ENCODE measurements at places on chromosomes 3 and 15. TPM values are rescaled to one million over a fixed set of nuclear protein-coding genes. Genes with fewer than 3 reads are reported as not detected.

RYR3 gene
- total RNA-seq = 1.1 TPM

APEH gene
- total RNA-seq = 94.1 TPM

SRGAP3 gene
- total RNA-seq = 1.8 TPM

CPN2 gene
- total RNA-seq = 20.4 TPM

DNA sequence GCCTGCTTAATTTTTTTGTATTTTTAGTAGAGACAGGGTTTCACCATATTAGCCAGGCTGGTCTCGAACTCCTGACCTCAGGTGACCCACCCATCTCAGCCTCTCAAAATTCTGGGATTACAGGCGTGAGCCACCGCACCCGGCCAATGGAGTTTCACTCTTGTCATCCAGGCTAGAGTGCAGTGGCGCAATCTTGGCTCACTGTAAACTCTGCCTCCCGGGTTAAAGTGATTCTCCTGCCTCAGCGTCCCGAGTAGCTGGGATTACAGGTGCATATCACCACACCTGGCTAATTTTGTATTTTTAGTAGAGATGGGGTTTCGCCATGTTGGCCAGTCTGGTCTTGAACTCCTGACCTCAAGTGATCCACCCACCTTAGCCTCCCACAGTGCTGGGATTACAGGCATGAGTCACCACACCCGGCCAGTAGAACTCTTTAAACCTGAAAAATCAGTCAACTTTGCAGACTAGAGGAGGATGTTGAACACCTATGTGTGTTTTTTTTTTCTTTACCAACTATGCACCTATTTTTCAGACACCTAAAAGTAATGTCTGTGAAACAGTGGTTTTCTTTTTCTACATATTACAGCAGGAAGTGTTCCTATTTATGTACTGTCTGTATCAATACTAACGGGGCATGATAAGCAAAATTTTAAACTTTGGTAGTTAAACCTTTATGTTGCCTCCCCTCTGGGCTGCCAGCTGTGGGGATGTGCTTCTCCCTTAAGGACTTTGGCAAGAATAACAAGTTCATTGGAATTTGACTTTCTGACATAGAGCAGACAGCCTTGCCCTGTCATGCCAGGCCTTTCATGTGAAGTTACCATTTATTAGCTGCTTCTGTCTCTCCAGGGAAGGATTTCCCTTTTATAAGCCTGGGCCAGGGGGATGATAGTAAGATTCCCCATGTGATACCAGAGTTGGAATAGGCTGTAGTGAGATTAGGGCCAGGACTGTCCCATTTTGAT, 8.1 kb downstream of the ARIH2 start:
- no peak overlapping the region for H3K4me3 ChIP-seq
- H3K4me1 ChIP-seq = peaks cover 30% of the 10 kb centered on the region
- peaks cover 19% of the 10 kb centered on the region for H3K36me3 ChIP-seq
- DNase-seq = no peak

- no peak for DNase-seq
- H3K4me1 ChIP-seq = no peaks in the 10 kb centered on the region
- no peak overlapping the region for H3K27ac ChIP-seq
- no peaks in the 10 kb centered on the region for H3K36me3 ChIP-seq
- no peaks in the 10 kb centered on the region for H3K27me3 ChIP-seq
Measured at GRCh38 chr3:11581237-11582190, 62.2 kb downstream of the VGLL4 start.

GRCh38 chr15:70048198-70048565, 49.5 kb downstream of the TLE3 start:
- H3K27me3 ChIP-seq = no peaks in the 10 kb centered on the region
- H3K27ac ChIP-seq = no peak overlapping the region
- H3K36me3 ChIP-seq = peaks cover 20% of the 10 kb centered on the region
- H3K4me1 ChIP-seq = no peaks in the 10 kb centered on the region
- no peak for DNase-seq

DNA sequence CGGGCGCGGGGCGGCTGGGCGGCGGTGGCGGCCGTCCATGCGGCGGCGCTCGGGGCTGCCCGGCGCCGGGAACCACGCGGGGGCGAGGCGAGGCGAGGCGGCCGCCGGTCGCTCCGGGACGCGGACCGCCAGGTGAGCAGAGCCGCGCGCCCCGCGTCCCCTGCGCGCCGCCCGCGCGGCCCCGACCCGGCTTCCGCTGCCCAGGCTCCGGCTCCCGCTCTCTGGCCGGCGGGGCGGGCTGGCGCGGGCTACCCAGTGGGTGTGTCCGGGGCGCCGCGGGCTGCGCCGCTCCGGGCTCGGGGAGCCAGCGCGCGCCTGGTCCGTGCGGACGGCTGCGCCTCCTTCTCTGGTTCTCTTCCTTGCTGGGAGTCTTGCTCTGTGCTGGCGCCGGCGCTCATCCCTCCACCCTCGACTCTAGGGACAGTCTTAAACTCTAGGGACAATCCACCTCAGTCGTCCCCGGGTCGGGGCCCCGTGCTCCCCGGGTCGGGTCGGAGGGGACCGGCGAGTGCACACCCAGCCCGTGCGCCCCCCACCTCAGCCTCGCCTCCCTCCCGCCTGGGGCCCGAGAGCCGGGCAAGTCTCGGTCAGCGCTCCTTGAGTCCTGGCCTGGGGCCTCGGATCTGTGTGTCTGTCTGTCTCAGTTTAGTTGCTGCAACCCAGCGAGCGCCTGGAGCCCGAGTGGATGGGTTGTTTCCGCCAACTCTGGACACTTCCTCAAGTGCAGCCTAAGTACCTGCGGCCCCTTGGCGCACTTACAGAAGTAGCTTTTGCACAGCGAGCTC, 488 bp downstream of the THSD4 start:
- peak overlapping the region; percentile 84 for H3K27ac ChIP-seq
- no peak for DNase-seq

- no peak overlapping the region for H3K27ac ChIP-seq
- H3K27me3 ChIP-seq = peaks cover 2% of the 10 kb centered on the region
- no peak overlapping the region for H3K4me3 ChIP-seq
- no peak for DNase-seq
- no peaks in the 10 kb centered on the region for H3K36me3 ChIP-seq
- H3K4me1 ChIP-seq = no peaks in the 10 kb centered on the region
Measured at GRCh38 chr3:117553461-117553860, 843.9 kb downstream of the TUSC7 start.

DNA sequence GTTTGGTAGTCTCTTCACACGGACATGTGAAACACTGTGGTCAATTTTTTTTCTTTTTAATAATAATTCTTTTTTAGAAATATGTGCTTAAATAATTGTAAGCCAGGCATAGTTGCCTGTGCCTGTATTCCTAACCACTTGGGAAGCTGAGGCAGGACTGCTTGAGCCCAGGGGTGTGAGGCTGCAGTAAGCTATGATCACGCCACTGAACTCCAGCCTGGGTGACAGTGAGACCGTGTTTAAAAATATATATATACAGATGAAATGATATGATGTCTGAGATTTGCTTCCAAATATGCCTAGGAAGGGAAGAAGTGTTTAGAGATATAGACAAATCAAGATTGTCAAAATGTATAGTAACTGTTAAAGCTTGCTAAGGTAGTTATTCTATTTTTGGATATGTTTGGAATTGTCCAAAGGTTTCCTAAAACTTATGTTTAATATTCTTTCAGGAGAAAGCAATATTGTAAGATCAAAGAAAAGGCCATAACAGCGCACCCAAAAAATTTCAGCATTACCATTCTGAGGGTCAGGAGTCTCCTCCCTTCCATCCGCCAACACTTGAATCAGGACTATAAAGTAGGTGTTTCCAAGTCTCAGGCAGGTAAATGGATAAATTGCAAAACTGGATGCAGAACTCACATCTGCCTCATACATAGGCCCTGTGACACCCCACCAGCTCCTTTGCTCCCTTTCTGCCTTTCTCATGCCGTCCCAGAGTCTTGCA, 532 bp upstream of the SELENOT start:
- peaks cover 10% of the 10 kb centered on the region for H3K4me1 ChIP-seq
- H3K27me3 ChIP-seq = no peaks in the 10 kb centered on the region
- H3K4me3 ChIP-seq = peak overlapping the region; percentile 88
- no peak for DNase-seq
- H3K36me3 ChIP-seq = no peaks in the 10 kb centered on the region

GRCh38 chr3:115975353-115975752, 352.0 kb downstream of the GAP43 start:
- H3K36me3 ChIP-seq = no peaks in the 10 kb centered on the region
- H3K27ac ChIP-seq = no peak overlapping the region
- no peak overlapping the region for H3K4me3 ChIP-seq
- H3K4me1 ChIP-seq = no peaks in the 10 kb centered on the region
- H3K27me3 ChIP-seq = peaks cover 3% of the 10 kb centered on the region
- DNase-seq = no peak

DNA sequence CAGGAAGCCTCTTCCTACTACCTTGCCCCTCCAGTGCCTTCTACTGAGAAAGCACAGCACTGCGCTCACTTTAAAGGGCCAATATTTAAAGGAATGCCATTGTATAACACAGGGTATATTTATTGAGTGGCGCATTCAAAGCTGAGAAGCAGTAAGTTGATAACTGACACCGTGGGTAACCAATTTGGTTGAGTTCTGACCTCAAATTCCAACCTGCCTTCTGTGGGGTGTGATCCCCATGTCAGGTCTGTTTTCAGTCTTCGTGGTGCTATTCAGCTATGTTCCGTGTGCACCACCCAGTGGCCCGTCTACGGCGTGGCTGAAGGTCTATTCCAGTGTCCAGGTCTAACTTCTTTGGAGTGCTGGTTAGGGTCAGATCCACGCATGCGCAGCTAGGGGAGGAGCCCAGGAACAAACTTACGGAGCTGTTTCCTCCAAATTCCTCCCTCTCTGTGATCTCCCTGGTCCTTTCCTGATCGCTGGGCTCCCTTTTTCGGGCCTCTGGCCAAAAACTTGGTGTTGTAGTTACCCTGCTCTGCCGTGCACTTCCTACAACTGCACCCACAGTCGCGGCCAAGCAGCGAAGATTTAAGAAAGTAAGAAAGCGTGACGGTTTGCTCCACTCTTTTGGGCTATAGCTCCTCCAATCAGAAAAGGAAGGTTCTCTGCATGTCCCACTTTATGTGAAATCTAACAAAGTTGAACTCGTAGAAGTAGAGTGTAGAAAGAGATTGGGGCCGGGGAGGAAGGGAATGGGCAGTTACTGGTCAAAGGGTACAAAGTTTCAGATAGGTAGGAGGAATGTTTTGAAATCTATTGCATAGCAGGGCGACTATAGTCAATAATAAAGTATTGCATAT, 7.7 kb downstream of the LRRC2 start:
- H3K4me3 ChIP-seq = peak overlapping the region; percentile 48
- peak; percentile 81 for DNase-seq
- no peaks in the 10 kb centered on the region for H3K27me3 ChIP-seq
- H3K4me1 ChIP-seq = peaks cover 21% of the 10 kb centered on the region
- H3K27ac ChIP-seq = peak overlapping the region; percentile 93

- no peak overlapping the region for H3K4me3 ChIP-seq
- no peak overlapping the region for H3K27ac ChIP-seq
- peaks cover 8% of the 10 kb centered on the region for H3K4me1 ChIP-seq
- H3K36me3 ChIP-seq = no peaks in the 10 kb centered on the region
- DNase-seq = no peak
Measured at GRCh38 chr3:48915296-48915695, 3.3 kb upstream of the ARIH2 start.

- H3K36me3 ChIP-seq = no peaks in the 10 kb centered on the region
- no peak for DNase-seq
- H3K27me3 ChIP-seq = no peaks in the 10 kb centered on the region
- no peak overlapping the region for H3K27ac ChIP-seq
- peaks cover 20% of the 10 kb centered on the region for H3K4me1 ChIP-seq
Measured at GRCh38 chr3:46690798-46691197, 2.7 kb downstream of the ALS2CL start.

- peaks cover 3% of the 10 kb centered on the region for H3K4me1 ChIP-seq
- H3K27me3 ChIP-seq = no peaks in the 10 kb centered on the region
- no peaks in the 10 kb centered on the region for H3K36me3 ChIP-seq
- no peak for DNase-seq
Measured at GRCh38 chr3:128697341-128697740, 28.6 kb upstream of the RAB7A start.

DNA sequence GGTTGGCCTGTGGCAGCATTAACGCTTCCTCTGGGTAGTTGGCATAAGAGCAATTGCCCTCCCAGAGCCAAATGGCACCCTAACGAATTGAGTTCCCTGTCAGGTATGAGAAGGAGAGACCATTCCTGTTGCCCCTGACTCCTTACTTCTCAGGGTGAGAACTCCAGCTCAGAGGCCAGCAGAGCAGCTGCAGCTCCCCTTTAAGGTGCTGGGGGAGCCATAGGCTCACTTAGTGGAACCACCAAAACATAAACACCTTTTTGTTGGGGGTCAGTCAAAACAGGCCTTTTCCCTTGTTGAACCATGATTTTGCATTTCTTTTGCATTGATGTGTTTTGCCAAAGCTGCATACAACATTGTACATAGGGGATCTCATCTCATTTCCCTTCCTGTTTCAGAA, 28.1 kb upstream of the LHFPL4 start:
- H3K4me3 ChIP-seq = no peak overlapping the region
- no peak for DNase-seq
- no peaks in the 10 kb centered on the region for H3K4me1 ChIP-seq
- no peaks in the 10 kb centered on the region for H3K27me3 ChIP-seq
- no peak overlapping the region for H3K27ac ChIP-seq

DNA sequence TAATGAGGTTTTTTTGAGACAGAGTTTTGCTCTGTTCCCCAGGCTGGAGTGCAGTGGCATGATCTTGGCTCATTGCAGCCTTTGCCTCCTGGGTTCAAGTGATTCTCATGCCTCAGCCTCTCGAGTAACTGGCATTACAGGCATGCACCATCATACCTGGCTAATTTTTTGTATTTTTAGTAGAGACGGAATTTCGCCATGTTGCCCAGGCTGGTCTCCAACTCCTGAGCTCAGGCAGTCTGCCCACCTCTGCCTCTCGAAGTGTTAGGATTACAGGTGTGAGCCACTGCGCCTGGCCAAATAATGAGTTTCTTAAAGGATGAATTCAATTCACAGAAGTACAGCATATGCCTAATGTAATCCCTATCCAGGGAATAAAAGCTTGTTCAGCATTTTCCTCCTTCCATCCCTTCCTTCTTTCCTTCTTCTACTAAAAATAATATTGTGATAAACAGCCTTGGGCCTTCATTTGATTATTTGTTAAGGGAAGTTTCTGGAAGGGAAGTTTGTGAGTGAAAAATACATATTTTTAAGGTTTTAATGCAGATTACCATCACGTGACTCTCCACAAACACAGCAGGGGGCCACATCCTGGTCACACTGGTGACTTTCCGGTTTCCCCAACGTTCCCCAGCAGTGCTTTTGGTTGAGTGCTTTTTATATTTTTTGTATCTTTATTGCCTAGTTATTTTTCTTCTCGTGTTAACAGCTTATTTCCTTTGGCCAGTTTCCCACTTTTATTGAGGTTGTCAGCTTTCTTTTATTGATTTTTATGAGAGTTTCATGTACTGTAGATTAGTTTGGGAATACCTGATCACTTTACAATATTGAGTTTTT, 116.8 kb downstream of the USP13 start:
- no peak for DNase-seq
- no peaks in the 10 kb centered on the region for H3K4me1 ChIP-seq
- H3K27me3 ChIP-seq = no peaks in the 10 kb centered on the region
- H3K36me3 ChIP-seq = peaks cover 2% of the 10 kb centered on the region
- H3K4me3 ChIP-seq = no peak overlapping the region
- no peak overlapping the region for H3K27ac ChIP-seq

- no peak overlapping the region for H3K4me3 ChIP-seq
- H3K27ac ChIP-seq = no peak overlapping the region
- no peaks in the 10 kb centered on the region for H3K36me3 ChIP-seq
- no peaks in the 10 kb centered on the region for H3K4me1 ChIP-seq
Measured at GRCh38 chr15:75823860-75824613, 19.2 kb upstream of the UBE2Q2 start.

All from liver (tissue), 10 donors.